ENCODE measurements at places on chromosomes 4 and X.

DNA sequence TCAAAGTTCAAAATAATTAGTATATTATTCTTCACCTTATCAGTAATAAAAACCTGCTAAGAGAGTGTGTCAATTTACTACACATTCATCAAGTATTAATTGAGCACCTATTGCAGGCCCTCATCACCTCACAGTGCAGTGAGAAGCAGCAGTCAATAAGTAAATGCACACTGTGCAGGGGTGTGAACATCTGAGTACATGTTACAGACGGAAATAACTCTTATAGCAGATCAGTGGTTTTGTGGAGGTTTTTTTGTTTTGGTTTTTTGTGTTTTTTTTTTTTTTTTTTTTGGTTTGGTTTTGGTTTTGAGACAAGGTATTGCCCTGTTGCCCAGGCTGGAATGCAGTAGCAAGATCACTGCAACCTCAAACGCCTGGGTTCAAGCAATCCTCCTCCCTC is 20.3 kb downstream of the KLF3 start:
- DNase-seq: no peak

GRCh38 chrX:152632445-152633097 is 5.1 kb upstream of the GABRQ start:
- no peak for DNase-seq

- no peak for DNase-seq
Observed at GRCh38 chr4:105596684-105597083, 44.3 kb downstream of the ARHGEF38 start.

DNA sequence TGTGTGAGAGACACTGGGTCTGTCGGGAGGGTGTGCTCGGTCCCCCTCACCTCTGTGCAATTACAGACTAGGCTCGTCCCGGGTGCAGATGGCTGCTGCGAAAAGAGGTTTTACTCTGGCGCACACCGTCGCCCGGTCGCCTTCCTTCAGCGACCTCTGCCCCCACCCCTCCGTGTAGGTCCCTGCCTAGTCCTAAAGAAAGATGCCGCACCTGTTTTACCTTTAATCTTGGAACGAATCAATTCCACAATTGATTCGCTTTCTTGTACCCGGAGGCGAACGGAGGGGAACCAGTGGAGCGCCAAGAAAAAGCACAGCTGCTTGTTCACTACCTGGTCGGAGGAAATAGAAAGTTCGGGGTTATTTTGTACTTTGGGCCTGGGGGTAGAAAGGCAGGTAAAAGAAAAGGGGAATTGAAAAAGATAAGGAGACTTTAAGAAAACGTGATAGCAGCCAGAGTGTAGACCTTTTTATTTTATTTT is 1.2 kb downstream of the NPNT start:
- DNase-seq: no peak

- DNase-seq: no peak
Observed at GRCh38 chr4:77854431-77855111, 8.1 kb upstream of the MRPL1 start.

DNA sequence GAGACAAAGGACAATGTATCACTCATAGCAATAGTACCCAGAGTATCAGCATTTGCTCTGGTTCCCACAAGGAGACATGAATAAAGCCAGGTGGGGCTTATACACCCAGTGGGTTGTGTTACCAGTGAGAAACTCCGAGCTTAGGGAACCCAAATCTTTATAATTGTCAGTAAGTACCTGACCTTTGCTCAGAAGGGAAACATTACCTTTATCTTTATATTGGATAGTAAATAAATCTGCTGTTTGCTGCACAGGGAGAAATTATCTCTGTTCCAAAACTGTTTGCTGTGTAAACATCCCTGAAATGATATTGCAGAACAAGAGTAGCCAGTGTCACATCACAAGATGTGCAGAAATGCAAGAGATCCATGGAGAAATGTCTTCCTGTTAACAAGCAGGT is 12.1 kb upstream of the SLAIN2 start:
- DNase-seq: no peak

- DNase-seq: no peak
Observed at GRCh38 chrX:43910012-43910411, 27.8 kb upstream of the MAOB start.

- DNase-seq: no peak
Observed at GRCh38 chr4:67809502-67809901, 55.3 kb upstream of the GNRHR start.

DNA sequence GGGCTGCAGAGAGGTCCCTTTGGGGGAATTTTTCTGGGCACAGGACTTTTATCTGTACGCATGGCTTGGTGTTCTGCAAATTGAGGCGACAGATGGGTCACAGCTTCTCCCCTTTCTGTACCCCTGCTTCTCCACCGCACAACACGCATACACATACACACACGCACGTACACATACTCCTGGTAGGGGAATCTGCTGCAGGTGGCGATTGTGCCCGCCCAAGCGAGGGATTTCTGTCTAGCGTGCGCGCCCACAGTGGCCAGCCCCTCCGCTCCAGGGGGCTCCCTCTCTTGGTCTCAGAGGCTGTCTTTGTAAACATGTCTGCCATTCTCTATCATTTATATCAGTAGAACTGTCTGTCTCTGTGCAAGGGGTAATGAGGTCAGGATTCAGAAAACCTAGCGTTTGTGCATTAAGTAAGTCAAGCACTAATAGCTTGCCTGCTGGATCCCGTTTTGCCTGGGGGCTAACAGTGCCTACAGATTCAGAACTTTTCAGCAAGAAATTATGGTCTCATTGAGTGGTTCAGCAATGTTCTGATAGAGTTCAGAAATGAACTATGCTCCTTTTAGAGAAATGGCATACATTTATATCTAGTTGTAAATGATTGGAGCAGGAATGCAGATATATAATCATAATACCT is 2.2 kb downstream of the GRID2 start:
- no peak for DNase-seq

Data from GDM1 (cell line).